ENCODE measurements at places on chromosomes 16 and 17.

GRCh38 chr17:31549525-31550388 is 158.3 kb downstream of the RAB11FIP4 start:
- peak; percentile 74 for DNase-seq

DNA sequence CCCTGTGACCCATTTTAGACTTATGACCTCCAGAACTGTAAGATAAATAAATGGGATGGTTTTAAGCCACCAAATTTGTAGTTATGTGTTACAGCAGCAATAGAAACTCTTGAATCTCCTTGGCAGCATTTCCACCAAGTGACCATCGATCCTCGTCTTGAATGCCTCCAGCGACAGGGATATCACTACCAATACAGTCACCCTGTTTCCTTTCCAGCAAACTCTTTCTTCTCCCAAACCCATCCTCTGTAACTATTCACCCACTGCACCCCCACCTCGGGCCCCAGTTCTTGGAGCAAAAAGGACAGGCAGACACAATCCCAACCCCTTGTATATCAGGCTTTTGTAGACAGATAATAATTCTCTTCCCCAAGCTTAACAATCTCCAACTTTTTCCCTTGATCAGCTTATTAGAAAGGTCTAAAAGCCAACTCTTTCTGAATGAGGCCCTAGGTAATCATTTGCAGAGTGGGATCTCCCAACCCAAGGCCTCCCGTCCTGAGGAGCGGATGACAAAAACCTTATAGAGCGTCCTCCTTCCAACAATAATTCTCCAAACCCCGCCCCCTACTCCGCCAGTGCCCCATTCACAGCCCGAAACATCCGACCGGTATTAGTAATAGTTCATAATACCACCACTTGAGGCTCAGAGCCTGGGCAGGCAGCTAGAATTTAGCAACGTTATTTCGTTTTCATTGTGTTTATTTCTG is 14.7 kb upstream of the PLLP start:
- no peak for DNase-seq

DNA sequence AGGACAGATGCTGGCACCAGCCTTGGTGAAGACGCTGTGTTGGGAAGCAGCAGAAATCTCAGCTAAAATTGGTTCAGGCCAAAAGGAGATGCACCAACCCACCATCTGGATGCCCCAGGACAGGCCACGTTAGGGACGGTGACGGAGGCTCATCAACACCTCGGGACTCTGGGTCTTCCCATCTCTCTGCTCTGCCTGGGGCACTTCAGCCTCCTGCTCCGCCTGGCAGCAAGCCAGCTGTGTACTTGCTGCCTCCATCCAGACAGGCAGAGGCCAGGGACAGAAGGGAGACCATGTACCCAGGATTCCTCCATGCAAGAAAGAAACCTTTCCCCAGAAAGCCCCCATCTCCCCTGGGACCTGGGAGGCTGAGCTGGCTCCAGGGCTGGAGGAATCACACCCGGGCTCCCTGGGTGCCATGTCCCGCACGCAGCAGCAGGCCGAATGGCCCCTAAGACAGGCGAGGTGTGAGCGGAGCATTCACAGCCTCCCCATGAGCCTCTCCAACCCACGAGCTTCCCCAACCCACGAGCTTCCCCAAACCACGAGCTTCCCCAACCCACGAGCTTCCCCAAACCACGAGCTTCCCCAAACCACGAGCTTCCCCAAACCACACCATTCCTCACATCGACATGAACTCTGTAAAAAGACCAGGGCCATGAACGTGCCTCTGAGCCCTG is 274.5 kb downstream of the C16orf95 start:
- DNase-seq: no peak

- no peak for DNase-seq
These were observed 1.4 kb downstream of the HBM start for GRCh38 chr16:167122-167690.

DNA sequence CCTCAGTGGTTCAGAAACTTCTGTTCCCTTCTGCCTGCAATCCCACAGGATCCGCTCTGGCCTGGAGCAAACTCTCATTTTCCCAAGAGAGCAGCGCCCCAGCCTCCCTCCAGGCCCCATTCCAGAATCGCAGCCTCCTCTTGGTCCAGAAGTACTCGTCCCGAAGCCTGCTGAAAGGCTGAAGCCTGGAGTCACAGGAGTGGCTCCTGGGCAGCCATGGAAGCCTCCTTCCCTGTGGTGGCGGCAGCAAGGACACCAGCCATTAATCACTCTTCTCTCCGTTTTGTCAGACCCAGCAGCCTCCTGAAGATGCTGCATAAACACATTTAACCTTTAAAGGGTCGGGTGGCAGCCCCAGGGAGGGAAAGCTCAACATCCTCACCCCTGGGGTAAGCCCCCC is 66.9 kb upstream of the TNRC6C start:
- no peak for DNase-seq

DNA sequence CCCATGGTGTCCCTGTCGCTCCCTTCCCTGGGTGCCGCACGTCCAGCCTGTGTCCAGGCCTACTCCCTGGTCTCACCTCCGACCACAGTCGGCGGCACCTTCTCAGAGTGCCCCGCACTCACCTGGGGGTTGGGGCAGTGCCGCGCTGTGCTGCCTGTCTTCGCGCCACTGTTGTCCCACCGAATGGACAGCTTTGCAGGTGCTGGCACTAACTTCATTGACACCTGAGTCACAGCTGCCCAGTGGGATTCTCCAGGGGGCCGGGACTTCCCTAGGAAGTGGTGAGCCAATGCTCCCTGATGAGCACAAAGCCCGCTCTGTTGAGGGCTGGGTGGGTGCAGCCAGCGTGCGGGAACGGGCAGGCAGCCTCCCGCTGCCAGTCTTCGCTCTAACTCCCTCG is 24.3 kb upstream of the DBNDD1 start:
- no peak for DNase-seq

DNA sequence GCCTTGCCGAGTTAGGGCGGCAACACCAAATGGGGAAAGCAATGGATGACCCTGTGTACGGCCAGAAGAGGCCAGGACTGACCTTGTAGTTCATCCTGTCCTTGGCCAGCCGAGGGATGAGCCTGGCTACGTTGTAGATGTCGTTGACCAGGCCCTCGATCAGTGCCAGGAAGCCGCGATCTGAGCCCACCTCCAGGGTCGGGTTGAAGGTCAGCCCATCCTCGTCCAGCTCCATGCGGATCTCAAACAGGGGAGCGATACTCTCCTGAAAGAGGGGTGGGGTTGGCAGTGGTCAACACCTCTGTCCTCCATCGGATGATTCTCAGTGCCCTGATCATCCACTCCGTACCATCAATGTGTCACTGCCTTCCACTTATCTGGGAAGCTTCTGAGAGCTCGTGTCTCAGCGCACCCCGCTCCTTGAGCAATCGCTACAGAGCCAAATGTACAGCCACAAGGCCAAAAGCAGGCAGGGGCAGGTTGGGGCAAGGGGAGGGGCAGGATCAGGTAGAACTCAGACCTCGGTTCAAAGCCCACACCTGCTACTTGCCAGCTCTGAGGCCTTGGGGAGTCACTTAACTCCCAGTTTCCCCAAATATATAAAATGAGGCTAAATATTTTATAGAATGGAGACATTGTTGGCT is 39.9 kb downstream of the DNAH17 start:
- DNase-seq: no peak

DNA sequence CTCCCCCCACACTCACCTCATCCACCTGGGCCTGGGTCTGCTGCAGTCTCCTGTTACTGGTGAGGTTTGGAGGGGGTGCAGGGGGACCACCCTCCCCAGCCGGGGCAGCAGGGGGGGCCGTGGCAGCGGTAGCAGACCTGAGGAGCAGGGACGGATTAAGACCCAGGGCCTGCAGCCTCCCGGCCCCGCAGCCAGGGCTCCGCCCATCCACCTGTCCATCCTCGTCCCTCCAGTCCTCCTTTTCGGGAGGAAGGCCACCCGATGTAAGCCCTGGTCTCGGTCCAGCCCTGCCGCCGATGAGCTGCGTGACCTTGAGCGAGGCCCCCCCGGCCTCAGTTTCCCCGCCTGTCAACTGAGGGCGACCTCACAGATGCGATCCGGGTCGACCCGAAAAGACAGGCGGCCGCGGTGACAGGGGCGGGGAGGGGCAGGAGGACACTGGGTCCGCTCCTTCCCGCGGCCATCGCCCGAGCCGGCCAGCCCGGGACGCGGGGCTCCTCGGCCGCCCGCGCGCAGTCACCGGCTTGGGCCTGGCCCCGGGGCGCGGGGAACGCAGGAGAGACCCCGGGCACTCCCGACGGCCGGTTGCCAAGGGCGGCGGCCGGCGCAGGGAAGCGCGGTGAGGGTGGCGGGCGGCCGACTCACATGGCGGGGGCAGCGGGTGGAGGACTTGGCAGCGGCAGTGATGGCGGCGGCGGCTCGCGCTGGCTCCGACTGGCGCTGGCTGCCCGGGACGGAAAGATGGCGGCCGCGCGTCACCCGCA is at the start of gene VAMP2:
Gene VAMP2 (minus strand): TSS at position 716 of the 764 bp plus-strand sequence. CDS start 69 bp downstream, at position 647.
- DNase-seq: peak; percentile 62

GRCh38 chr16:29644973-29645693 is 17.9 kb upstream of the SPN start:
- DNase-seq: no peak

- DNase-seq: no peak
These were observed 7.7 kb downstream of the ARHGAP17 start for GRCh38 chr16:25007284-25007984.

GRCh38 chr17:22512997-22513538 is 820.7 kb downstream of the KCNJ18 start:
- no peak for DNase-seq

GRCh38 chr16:27918755-27919154 is 144.8 kb downstream of the GSG1L start:
- DNase-seq: no peak

DNA sequence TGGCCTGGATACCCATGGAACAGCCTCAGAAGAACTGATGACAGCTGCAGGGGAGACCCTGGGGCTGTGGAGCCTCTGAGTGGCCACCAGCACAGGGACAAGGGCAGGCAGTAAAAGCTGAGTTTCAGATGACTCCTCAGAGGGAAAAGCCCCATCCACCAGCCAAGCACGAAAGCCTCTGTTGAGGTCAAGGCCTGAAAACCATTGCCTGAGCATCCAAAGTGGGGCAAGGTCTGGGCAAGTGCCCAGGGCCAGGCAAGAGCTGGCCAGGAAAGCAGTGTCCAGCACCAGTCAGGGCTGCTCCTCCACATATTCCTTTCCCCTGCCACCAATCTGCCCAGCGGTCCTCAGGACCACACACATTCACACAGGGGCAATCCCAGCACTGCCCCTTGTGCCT is 16.4 kb downstream of the ATP6V0D1 start:
- DNase-seq: no peak

GRCh38 chr17:78707016-78707415 is 75.1 kb downstream of the CYTH1 start:
- DNase-seq: no peak

DNA sequence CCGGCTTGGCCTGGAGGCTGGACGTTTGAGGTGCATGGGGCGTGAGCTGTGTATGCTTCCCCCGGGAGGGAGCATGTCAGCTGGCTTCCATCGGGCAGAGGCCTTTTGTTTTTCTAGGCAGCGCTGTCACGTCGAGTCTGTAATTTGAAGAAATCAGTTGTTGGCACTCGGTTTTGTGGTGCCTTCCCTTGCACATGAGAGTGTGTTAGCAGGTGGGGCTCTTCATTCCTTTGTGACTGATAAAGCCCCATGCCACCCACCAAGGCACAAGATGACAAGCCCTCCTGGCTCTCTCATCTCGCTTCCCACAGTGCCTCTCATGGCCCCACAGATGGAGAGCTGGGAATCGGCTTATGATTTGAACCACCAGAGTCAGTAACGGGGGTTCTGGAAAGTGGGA is 72.1 kb downstream of the BANP start:
- DNase-seq: no peak

GRCh38 chr17:1095090-1095852 is 84.5 kb downstream of the ABR start:
- no peak for DNase-seq

GRCh38 chr17:76593959-76594358 is 8.3 kb upstream of the ST6GALNAC2 start:
- no peak for DNase-seq

DNA sequence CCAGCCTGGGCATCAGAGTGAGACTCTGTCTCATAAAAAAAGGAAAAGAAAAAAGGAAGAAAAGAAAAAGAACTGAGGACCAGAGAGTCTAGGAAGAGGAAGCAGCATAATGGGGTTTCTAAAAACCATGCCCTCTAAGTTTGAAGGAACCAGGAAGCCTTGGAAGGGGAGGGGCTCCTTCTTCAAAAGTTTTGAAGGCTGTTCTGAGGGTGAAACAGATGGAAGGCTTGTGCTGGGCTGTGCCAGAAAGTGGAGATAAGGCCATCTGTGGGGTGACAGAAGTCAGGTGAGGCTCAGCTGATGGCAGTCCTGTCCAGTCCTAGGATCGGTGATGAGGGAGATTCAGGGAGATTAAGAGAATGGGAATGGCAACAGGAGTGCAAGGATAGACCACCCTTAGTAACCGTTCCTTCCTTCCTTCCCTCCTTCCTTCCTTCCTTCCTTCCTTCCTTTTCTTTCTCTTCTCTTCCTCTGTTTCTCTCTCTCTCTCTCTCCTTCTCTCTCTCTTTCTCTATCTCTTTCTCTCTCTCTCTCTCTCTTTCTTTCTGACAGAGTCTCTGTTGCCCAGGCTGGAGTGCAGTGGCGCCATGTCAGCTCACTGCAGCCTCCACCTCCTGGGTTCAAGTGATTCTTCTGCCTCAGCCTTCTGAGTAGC is 182.6 kb downstream of the NTN1 start:
- DNase-seq: no peak

GRCh38 chr16:13913374-13914292 is 6.3 kb upstream of the ERCC4 start:
- no peak for DNase-seq

DNA sequence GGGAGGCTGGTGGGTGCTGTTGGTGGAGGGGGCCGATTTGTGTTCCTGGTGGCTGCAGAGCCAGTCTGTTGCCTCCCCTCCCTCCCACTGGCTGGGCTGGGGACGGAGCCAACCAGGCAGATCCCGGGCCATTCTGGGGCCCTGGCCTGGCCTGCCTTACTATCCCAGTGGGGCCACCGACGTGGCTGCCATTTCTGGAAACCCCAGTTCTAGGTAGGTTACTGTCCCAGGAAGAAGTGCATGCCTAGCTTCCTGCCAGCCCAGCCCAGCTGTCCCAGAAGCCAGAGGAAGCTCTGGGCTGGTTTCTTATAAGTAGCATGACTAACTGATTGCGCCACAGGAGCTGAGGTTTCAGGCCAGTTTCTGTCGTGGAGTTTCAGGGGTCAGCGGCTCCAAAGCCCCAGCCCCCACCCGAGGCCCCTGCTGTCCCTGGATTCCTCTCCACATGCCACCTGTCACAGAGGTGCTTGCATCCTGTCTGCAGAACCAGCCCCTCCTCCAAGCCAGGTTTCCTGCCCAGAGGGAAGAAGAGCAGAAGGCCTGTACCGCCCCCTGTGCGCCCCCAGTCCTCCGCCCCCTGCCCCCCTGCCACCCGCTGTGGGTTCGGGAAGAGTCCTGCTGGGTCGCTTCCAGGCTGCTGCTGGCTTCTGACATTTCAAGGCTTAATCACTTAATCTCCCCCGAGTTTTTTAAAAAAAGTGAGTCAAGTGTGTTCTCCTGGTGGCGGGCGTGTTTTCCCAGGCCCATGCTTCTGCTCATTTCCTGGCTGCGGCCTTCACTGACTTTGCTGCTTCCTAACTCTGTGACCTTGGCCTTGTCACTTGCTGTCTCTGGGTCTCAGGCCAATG is 13.2 kb downstream of the IL4R start:
- no peak for DNase-seq

GRCh38 chr17:36546418-36547093 is 1.8 kb downstream of the GGNBP2 start:
- DNase-seq: no peak
